NCI-H1417 treated with DMSO at 0.1 percent for 48 hours (cell line): ENCODE measurements at places on chromosomes 6 and 20.

DNA sequence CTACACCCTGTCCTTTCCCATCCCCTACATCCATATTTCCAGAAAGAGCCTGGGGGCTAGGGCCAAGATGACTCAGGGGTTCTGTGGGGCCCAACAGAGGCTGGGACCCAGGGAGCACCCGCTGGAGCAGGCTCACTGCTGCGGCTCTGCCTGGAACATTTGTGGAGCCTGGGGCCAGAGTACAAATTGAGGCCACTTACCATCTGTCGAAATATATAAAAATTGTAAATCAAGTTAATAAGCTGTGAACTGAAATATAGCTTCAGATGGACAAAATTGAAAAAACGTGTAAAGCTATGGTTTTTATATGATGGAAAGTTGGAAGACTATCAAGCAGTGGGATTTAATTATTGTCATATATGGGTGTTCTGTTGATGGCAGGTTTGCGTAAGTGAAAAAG is 82.9 kb upstream of the ATXN1 start:
- no peak for DNase-seq

DNA sequence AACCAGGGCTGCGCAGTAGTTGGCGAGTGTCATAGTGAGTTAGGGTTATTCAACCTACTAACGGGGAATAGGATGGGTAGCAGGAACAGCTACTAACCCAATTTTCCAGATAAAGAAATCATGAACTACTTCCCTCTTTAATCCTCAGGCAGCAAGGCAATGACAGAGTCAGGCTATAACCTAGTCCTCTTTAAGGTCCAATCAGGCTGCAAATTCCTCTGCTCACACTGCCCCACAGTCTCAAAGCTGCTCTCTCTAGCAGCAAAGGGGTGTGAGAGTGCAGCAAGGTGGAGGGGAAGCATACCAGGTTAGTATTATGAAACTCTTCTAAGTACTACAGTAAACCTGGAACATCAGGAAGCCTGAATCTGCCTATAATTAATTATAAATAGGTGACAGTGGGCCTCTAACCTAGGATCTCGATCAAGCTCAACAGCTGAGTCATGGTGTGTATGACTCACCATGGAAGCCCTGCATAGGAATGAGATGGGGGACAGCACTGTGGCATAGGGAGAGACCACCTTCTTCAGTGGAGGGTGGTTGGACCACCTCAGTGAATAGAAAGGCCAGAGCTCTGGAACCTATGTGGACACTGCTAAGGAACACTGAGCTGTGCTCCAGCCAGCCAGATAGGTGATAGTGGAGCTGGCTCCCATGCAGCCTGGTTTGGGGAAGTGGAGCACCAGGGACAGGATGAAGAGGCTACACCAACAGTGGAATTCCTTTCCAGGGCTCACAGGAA is 7.9 kb downstream of the PEX6 start:
- DNase-seq, result no peak

GRCh38 chr6:134840086-134840867 is 109.6 kb downstream of the ALDH8A1 start:
- no peak for DNase-seq

- DNase-seq, result no peak
Observed at GRCh38 chr6:51559059-51559458, 528.4 kb downstream of the PKHD1 start.

- DNase-seq, result no peak
Observed at GRCh38 chr6:163753430-163753829, 338.9 kb downstream of the QKI start.
